ENCODE measurements at places on chromosomes 13 and 19.

- no peak for DNase-seq
These were observed 7.3 kb upstream of the SBK3 start for GRCh38 chr19:55552620-55553019.

DNA sequence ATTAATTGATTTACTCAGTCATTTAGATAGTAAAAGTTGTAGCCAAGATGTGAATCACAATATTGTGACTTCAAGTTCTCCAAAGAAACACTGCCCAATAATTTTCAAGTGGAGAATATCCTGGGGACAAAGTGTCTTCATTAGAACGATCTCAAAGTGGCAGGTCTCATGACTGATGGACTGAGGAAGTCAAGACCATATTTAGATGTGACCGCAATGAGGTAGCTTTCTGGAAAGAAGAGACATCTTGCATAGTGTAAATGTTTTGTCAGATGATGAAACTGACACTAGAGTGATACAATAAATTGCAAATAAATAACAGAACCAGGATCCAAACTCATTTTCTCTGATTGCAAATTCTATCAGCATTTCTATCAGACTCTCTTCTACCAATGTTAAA is 1476.9 kb downstream of the EFNB2 start:
- DNase-seq: no peak

GRCh38 chr19:3613818-3614661 is 7.4 kb upstream of the TBXA2R start:
- no peak for DNase-seq

DNA sequence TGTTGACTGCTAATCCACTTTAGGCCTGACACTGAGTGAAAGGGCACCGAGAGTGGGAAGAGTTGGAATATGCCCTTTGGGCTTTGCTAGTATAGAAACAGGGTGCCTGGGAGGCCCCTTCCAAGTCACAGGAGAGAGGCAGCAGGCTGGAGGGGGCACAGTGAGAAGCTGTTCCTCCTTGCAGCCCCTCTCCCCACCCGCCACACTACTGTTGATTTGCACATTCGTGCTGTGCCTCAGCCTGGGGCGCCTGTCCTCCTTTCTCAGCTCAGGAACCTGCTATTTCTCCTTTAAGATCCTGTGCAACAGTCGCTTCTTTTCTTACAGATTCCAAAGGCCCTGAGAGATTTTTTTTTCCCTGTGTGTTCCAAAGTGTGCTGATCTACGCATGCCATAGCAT is 2.8 kb upstream of the B3GLCT start:
- no peak for DNase-seq

- DNase-seq: no peak
These were observed 699 bp downstream of the MEGF8 start for GRCh38 chr19:42325896-42326771.

GRCh38 chr13:28031896-28032288 is 43.4 kb upstream of the URAD start:
- no peak for DNase-seq

GRCh38 chr13:24625870-24626849 is 54.0 kb upstream of the ATP12A start:
- no peak for DNase-seq

All from activated T-helper 1 cell treated with Interleukin-2 at 50 U/mL for 16 hours (primary cell).